Stimulated activated CD8-positive, alpha-beta memory T cell treated with anti-CD3 and anti-CD28 coated beads, Interleukin-4, amount 100 ng/mL, for 1 hour (primary cell): ENCODE measurements at places on chromosomes 7 and 10.

GRCh38 chr7:50212016-50212325, 92.5 kb upstream of the IKZF1 start:
- DNase-seq = no peak

- DNase-seq = no peak
Observed at GRCh38 chr7:67432536-67433234, 436.1 kb downstream of the TYW1 start.

- no peak for DNase-seq
Observed at GRCh38 chr7:112204499-112205342, 1.5 kb downstream of the DOCK4 start.

GRCh38 chr10:68167586-68168189, 58.4 kb downstream of the MYPN start:
- DNase-seq = no peak

DNA sequence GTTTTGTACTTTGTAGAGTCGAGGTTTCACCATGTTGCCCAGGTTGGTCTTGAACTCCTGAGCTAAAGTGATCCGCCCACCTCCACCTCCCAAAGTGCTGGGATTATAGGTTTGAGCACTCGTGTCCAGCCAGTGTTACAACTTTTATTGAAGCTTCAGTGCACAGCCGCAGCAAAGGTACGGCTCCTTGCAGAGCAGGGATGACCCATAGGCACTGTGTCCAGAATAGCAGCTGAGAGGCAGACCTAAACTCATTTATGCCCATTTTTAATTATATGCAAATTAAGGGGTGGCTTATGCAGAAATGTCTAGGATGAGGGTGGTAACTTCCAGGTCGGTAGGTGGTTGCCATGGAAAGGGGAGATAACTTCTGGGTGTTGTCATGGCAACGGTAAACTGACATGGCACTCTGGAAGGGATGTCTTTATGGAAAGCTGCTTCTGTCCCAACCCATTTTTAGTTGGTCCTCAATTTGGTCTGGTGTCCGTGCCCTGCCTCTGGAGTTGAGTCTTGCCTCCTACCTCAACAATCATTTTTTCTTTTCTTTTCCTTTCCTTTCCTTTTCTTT, 22.7 kb downstream of the NYAP1 start:
- DNase-seq = no peak

DNA sequence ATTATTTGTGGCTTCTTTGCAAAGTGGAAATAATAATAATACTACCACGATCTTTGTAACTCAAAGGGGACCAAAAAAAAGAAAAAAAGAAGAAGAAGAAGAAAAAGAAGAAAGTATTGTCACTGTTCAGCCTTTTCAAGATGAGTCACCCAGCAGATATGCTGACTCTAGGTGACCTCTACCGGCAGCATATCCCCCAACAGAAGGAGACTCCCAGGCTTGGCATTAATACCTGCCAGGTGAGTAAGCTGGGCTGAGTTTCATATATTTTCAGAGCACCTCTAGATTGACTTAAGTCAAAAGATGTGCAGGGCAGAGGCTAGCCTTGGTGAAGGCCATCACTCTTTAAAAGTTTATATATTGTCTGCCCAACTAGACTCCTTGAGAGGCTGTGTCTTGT, 30.4 kb upstream of the GPR26 start:
- no peak for DNase-seq

DNA sequence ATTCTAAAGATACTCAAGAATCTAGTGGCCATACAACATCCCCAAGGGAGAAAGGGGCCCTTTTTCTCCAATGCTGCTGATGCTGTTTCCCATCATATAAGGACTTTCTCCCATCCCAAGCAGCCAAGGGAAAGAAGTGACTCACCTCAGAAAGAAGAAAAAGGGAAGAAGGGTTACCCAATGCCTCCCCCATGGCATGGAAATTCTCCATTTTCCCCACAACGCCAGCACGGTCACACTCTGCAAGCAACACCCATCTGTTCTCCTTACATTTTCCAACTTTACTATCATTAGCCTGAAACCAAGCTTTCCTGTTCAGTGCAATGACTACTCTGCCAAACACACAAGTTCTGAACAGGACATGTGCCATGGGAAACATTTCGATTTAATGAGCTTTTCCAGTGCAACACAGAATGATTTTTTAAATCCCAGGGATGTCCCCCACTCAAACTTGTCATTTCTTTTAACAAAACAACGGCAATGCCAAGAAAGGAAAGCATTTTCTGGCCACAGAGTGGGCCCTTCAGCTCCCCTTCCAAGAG, 67.9 kb downstream of the PTPRN2 start:
- no peak for DNase-seq

GRCh38 chr7:82164410-82164809, 279.2 kb downstream of the CACNA2D1 start:
- DNase-seq = no peak

DNA sequence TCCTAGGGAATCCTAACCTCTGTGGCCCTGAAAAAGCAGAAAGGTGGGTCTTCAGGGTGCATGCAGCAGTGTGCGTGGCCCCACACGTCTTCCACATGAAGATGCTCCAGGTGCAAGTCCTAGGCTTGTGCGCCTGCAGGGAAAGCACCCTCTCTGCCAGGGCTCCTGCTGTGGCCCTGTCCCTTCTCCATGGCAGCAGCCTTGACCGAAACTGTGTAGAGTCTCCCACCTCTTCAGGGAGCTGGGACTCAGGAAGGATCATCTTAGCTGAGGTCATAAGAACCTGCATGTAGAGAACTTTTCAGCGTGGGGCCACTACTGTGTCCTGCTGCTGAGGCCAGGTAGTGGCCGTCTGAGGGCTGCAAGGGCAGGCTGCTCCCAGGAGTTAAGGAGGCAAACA, 6.3 kb upstream of the CSGALNACT2 start:
- no peak for DNase-seq

DNA sequence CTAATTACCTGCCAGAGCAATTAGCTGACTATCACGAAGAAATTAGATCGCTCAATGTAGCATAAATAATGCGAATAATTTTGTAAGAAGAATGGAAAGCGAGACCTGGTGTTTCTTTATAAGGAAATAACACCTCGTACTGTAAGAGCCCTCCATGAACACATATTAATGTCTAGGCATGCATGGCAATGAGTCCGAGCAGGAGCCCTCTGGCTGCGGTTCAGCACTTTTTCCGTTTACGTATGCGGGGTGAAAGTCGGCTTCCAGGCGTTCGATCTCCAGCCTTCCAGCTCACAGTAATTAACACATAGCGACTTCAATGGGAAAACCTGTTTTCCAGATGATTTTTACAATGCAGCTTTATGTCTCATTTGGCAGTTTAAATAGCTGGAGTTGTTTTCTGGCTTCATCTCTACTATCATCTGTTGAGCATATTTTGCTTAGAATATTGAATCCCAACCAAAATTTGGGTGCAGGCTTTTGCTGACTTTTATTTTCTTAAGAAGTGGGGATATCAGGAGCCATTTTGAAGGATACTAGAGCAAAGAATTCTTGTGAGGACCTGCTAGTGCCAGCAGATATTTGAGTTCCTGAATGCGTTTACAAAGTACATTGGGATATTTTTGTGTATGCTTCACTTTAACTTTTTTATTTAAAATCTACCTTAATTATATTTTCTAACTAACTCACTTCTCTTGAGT, 7.2 kb upstream of the SP8 start:
- DNase-seq = no peak

GRCh38 chr10:123909426-123909825, 17.8 kb upstream of the CPXM2 start:
- no peak for DNase-seq

GRCh38 chr10:128481152-128481840, 355.1 kb upstream of the MKI67 start:
- DNase-seq = no peak
